NCI-H1105 (cell line): ENCODE measurements at places on chromosomes 1 and 21.

DNA sequence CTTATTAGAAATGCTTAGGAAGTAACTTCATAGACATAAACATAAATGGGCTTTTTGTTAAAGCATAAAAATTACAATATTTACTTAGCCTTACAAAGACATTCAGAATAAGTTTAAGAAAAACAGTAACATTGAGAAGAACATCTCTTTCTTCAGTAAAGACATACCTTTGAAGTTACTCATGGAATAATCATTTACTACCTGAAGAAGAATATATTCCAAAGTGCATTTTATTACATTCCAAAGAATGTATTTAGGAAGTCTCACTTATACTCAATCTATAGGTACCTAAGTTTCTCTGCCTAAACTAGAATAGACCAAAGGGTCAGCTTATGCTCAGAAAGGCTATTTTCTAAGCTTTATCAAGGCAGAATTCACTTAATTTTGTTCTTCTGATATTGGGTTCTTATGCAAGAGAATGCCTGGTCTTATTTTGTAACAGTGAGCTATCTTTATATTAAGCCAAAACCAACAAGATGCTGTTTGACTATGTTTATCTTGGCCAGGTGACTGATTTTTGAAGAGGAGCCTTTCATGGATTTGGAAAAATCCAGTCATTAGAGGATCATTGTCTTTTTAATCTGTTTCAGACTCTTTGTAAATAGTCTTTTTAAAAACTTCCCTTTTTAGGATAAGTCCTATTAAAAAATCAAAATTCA, 110.1 kb downstream of the OLFML2B start:
- DNase-seq: no peak

GRCh38 chr1:159774465-159774864, 6.3 kb upstream of the DUSP23 start:
- no peak for DNase-seq

DNA sequence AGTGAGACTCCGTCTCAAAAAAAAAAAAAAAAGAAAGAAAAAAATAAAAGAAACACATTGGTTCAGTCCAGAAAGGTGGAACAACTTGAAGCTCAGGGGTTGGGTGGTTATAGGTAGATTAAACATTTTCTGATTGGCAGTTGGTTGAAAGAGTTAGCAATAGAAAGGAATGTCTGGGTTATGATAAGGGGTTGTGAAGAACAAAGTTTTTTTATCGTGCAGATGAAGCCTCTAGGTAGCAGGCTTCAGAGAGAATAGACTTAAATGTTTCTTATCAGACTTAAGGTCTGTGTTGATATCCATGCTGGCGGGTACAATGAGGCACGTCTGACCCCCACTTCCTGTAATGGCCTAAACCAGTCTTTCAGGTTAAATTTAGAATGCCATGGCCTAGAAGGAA, 45.0 kb upstream of the PDE9A start:
- DNase-seq: no peak

GRCh38 chr1:170534626-170535147, 2.7 kb downstream of the GORAB start:
- no peak for DNase-seq

DNA sequence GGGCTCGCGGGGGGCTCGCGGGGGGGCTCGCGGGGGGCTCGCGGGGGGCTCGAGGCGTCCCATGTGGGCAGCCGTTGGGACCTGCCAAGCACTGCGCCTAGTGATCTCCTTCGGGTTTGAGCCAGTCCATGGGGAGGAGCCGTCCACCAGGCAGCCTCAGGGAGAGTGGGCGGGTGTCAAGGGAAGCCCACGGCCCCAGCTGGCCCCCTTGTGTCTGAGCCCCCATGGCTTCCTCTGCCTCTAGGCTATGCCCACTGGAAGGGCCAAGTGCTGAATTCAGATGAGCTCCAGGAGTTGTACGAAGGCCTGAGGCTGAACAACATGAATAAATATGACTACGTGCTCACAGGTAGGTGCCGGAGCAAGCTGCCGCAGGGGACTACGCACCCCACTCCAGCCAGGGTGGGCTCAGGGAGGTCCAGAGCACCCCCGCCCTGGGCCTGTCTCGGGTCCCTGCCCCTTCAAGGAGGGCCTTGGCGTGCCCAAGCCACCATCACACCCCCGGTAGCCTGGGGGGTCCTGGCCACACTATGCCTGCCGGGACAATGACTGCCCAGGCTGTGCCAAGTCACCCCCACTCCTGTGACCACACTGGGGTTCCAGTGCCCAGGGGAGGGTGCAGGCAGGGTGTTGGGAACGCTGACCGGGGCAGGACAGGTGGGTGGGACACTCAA, 22.6 kb downstream of the PDXK start:
- DNase-seq: no peak

DNA sequence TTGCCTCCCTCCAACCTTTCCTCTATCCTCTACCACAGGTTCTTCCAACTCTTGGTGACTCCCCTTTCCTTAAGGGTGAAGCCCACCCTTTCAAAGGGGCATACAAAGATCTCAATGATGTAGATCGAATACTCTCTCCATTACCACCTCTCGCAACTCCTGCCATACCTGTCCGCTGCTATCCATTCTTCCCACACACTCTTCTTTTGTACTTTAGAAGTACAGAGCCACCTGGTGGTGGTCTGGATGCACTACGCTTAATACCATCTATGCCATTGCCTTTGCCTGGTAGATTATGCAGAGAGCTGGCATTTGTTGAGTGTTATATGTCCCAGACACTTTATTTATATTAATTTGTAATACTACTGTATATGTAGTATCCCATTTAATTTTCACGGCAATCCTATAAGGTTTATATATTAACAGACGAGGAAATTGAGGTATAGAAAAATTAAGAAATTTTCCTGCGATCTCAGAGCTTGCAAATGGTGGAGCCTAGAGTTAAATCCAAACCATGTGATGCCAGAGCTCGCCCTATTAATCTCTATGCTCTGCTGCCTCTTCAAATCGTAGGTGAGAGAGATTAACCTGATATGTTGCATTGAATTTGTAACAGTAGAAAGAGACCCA, 22.9 kb downstream of the TSHB start:
- DNase-seq: peak; percentile 82

DNA sequence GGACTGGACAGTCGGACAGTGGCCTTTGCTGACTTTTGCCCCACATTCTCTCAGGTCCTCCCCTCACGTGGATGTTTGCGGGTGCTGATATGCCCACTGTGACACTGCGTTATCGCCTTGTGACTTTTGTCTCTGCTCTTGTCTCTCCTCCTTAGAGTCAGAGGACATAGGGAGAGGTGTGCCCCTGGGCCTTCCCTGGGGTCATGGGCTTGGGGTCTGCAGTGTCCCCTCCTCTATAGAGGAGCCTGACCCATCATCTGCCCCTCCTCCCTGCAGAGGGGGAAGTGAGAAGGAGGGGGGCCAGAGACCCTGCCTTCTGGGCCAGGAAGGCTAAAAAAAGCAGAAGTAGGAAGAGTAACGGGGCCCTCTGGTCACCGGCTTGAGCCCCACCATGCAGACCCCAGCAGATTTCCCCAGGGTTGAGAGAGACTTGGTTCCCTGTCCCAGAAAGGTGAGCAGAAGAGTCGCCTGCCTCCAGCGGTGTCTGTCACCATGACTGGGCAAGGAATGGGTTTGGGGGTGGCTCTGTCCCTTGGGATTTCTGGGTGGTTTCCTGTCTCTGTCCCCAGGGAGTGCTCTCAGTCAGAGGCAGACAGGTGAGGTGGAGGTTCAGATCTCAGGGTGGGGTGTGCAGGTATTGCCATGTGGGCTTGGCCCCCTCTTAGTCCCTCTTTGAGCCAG, 13.3 kb downstream of the RPS6KA1 start:
- DNase-seq: no peak

DNA sequence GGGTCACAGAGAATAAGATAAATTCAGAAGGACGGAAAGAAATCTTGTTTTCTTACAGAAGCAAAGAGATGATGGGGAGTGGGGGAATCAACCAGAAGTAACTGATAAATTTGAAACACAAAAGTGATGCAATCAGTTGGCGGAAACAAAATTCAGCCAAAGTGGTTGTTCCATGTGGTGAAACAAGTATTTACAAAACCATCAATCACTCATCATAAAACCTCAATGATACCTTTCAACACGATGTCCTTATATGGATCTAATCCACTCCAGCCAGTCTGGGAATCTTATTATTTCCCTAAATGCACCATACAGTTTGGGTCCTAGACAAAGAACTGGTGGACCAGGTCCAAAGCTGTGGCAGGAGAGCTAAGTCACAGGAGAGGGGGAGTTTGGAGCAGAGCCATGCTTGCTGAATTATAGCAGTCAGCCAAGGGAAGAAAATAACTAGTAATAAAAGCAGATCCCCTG, 303.8 kb upstream of the LRRC7 start:
- peak; percentile 98 for DNase-seq

- no peak for DNase-seq
Measured at GRCh38 chr21:31142600-31142999, 104.3 kb upstream of the KRTAP19-8 start.

DNA sequence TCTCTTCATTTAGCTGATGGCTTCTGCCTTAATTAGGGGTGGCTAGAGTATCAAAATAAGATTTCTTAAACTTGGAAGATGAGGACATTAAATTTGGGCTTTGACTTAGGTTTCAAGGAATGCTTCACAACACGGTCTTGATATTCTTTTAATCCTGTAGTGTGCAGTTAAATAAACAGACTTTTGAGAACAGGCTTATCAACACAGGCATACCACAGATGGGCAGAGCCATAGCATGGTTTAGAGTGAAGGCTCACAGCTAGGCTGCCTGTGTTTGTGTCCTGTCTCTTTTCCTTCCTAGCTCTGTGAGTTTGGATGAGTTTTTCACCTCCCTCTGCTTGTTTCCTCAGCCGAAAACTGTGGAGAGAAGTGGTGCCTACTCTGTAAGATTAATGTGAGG, 102.3 kb upstream of the IPO9 start:
- no peak for DNase-seq

DNA sequence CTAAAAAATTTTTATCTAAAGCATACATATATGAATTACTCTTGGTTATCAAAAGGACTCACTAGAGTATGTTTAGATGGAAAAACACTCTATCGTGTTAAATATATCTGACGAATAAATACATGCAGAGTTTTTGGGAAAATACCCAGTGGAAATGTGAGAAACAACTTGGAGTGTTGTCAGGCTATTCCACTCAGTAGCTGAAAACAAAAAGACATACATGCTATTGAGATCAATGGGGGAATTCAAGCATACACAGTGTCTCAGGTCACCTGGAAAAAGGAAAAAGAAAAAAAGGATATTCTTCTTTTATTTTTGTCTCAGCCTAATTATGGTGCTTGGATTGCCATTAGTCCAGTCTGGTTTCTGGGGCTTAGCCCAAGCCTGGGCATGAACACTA, 247.0 kb upstream of the LYPLAL1 start:
- DNase-seq: no peak

DNA sequence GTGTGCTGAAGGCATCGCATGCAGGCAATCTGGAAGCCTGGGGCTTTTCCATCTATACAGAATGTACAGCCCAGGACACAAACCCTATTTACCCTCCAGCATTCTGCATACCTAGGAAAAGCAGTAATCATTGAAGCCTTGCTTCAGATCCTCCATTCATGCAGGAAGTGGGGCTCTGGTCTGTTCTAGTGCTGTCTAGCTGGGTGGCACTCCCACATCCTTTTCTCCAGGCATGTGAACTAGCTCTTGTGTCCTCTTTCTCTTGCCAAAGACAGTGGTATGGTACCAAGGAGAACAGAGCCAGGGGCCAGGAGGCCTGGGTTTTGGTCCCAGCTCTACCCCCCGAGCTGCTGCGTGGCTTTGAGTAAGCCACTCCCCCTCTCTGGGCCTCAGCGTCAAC, 21.7 kb downstream of the LRP8 start:
- no peak for DNase-seq

- DNase-seq: no peak
Measured at GRCh38 chr1:64112281-64112680, 91.1 kb upstream of the UBE2U start.

DNA sequence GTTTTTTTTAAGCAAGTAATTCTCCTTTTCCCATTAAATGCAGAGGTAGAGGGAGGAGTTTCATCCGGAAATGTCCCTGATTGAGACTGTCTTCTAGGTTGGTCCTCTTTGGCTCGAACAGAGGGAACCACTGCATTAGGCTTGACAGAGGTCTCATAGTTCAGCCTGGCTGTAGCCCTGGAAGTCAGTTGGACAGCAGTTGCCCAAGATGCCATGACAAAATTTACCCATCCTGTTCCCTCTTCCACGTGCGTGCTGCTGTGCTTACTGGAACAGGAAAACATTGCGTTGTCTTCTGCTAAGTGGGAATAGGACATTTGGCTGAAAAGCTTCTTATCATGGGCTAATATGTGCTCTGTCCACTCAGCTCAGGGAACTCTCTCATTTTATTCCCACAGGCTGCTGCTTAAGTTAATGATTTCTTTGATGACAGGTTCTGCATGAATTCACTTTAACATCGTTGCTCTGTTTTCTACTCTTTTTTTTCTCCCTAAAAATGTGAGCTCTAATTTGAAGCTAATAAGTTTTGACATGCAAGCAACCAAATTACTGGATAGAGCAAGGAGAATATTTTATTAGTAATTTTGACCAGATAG, 18.0 kb downstream of the KCNK1 start:
- no peak for DNase-seq

- no peak for DNase-seq
Measured at GRCh38 chr1:209641832-209642172, 10.4 kb downstream of the LAMB3 start.

GRCh38 chr1:204398197-204399125, 13.2 kb downstream of the PPP1R15B start:
- DNase-seq: peak; percentile 84

GRCh38 chr21:29326914-29327554, 28.3 kb downstream of the BACH1 start:
- DNase-seq: no peak
